SK-N-DZ (cell line): ENCODE measurements at places on chromosomes 2 and 18.
A peak's percentile ranks its signal among the peaks of the same experiment; 100 is the strongest.

DNA sequence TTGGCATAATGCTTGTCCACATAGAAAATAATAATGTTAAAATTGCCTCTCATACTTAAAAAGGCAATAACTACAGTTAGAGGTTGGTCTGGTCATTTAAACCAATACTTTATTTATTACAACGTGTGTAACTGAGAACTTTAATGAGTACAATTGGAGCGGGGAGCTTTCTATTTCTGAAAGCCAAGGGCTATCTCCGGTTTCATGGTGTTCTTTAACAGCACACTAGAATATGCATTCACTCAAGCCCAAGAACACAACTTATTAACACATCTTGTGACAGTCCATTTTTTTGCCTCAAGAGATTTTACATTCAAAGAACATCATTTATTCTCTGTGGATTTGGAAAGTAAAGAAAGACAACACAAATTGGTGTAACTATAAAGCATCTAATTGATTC is 131.8 kb downstream of the KCNH7 start:
- no peak for DNase-seq

DNA sequence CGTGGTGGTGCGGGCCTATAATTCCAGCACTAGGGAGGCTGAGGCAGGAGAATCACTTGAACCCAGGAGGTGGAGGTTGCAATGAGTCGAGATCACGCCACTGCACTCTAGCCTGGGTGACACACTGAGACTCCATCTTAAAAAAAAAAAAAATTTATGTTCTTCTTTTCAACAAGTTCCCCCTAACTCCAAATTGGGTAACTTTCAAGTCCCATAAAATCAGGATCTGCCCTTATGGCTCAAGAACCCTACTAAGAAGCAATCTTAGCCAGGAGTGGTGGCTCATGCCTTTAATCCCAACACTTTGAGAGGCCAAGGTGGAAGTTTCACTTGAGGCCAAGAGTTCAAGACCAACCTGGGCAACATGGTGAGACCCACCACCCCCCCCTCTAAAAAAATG is 30.3 kb upstream of the TLK1 start:
- DNase-seq = no peak

- DNase-seq = no peak
Observed at GRCh38 chr2:10402062-10402585, 46.0 kb downstream of the ODC1 start.

- no peak for DNase-seq
Observed at GRCh38 chr2:54899576-54900200, 150.6 kb downstream of the RTN4 start.

DNA sequence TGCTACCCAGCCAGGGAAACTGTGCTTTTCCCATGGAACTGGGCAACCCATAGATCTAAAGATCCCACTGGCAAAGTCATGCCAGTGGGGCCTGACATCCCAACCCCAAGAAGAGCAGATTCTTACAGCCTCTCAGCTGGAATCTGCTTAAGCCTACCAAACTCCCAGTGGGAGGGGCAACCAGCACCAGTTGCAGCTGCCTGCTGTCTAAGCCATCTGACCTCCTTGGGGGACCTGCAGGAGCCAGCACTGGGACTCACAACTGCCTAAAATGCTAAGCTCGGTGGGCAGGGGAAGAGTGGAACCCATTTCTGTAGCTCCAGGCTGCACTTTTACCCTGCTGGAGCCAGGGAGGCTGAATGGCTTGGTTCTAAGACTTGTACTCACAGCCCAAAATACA is 770.7 kb upstream of the SLC8A1 start:
- DNase-seq = no peak

DNA sequence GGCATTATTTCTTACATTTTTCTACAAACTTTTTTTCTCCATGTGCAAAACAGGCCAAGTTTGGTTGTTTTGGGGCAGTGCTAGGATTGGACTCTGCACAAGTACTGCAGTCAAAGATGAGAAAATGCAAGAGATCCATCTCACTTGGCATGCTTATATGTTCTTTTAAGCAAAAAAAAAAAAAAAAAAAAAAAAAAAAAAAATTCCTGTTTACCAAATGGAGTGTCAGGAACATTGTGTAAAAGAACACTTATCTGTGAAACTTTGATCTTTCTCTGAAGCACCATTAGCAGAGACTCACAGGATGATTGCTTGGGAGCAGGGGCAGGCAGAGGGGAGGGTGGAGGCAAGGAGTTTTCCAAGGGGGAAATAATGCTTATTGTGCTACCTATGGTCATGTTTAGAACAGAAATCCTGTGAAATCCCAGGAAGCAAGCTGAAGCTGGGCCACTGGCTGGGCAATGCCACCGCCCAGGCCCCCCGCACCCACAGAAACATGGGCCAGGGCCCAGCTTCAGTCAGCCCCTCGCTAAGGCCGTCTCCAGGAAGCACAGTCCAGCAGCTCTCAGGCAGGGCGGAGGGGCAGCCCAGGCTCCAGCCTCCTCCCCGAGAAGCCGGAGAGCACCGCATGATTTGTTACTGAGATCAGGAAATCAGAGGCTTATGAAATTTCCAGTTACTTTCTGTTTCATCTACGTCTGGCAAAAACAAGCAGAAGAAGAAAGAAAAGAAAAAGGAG is 229.4 kb downstream of the ZNF516 start:
- no peak for DNase-seq

DNA sequence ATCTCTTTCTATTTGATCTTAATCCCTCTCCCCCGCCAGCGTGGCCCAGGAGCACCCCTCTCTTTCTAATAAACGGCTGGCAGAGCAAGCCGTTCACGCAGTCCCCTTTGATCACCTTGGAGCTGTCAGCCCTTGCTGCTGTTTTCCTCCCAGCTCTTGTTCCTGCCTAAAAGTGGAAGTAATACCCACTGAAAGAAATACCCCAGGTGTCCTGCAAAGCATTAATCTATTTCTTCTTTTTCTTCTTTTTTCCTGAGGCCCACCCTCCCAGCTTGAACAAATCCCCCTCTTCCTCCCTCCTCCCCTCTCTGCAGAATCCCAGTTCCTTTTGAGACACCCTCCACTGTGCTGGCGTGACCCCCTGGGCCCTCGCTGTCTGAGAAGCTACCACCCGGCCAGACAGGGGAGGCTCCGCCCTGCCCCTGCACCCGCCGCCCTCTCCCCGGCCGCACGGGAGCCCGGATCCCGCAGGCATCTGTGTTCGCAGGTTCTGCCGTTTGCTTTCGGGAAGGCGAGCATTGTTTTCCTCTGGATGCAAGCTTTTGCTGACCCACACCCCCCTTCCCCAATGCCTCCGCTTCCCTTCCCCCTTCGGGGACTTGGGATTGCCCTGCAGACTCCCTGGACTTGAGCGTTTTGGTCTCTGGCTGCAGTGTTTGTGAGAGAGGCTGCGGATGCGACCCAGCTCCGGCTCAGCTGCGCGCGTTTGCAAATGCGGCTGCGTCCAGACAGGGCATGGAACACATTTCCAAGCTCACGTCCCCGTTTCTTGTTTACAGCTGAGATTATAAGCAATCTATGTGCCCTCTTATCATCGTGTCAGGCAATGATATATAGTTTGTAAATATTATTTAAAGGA is 631.5 kb downstream of the NYAP2 start:
- peak; percentile 84 for DNase-seq
